Astrocyte of the cerebellum (primary cell): ENCODE measurements at places on chromosomes 2 and 18.

GRCh38 chr18:50356036-50356945, 18.6 kb upstream of the SKA1 start:
- DNase-seq = no peak

GRCh38 chr2:118227698-118228508, 139.6 kb downstream of the INSIG2 start:
- DNase-seq = no peak

DNA sequence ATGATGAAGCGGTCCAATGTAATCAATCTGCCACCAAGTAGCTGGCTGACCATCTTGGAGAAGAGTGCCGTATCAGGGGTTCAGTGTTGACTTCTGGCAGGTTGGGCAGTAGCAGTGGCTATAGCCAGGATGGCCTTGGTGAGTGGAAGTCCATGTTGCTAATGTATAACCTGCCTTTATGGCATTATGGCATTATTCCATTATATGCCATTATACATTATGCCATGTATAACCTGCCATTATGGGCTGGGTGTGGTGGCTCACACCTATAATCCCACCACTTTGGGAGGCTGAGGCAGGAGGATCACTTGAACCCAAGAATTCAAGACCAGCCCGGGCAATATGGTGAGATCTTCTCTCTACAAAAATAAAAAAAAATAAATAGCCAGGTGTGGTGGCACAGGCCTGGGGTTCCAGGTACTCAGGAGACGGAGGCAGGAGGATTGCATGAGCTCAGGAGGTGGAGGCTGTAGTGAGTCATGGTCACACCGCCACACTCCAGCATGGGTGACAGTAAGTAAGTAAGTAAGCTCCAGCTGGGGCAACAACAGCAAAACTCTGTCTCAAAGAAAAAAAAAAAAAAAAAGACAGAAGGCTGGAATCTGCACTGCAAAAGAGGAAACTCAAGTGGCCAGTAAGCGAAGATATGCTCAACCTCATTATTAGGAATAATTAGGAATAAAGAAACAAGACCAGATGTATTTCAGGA, 24.4 kb upstream of the EMILIN2 start:
- no peak for DNase-seq

- DNase-seq = no peak
These were observed 273.5 kb upstream of the HDAC4 start for GRCh38 chr2:239674101-239674980.

- no peak for DNase-seq
These were observed 20.4 kb downstream of the TTR start for GRCh38 chr18:31612124-31612523.
